ENCODE measurements at places on chromosomes 2 and 18. TPM values are rescaled to one million over a fixed set of nuclear protein-coding genes. Genes with fewer than 3 reads are reported as not detected.
A peak's percentile ranks its signal among the peaks of the same experiment; 100 is the strongest.

Gene IL36B
- not detected for total RNA-seq

Gene COLEC11
- total RNA-seq: not detected

Gene KCNG3
- total RNA-seq: not detected

Gene EIF2AK3
- total RNA-seq: 32.4 TPM

Gene SKA1
- 38.0 TPM for total RNA-seq

Gene GPR55
- 0.26 TPM for total RNA-seq

Gene PRSS56
- not detected for total RNA-seq

Gene MROH2A
- not detected for total RNA-seq

- DNase-seq: no peak
Measured at GRCh38 chr2:119739580-119740255, 20.0 kb upstream of the PTPN4 start.

- no peak for DNase-seq
Measured at GRCh38 chr18:73714466-73714865, 433.2 kb downstream of the FBXO15 start.

- no peak for DNase-seq
Measured at GRCh38 chr2:120701499-120701898, 34.2 kb upstream of the GLI2 start.

- DNase-seq: peak; percentile 29
Measured at GRCh38 chr2:60925994-60926740, 44.8 kb downstream of the REL start.

DNA sequence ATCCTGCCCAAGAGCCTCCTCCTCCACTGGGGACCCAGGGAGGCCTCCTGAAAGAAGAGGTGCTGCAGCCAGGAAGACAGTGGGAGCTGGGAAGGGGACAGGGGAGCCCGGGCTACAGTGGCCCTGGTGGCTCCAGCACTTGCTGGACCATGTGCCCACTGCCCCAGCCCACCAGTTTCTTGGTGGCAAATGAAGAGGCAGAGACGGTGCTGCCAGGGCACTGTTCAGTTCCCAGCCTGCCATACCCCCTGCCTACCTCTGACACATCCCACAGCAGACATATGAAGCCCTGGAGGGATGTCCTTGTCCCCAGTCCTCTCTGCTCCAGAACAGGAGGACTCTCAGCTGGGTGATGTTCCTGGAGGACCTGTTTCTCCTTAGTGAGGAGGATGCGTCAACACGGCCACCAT, 3.7 kb downstream of the RAMP1 start:
- peak; percentile 49 for DNase-seq

DNA sequence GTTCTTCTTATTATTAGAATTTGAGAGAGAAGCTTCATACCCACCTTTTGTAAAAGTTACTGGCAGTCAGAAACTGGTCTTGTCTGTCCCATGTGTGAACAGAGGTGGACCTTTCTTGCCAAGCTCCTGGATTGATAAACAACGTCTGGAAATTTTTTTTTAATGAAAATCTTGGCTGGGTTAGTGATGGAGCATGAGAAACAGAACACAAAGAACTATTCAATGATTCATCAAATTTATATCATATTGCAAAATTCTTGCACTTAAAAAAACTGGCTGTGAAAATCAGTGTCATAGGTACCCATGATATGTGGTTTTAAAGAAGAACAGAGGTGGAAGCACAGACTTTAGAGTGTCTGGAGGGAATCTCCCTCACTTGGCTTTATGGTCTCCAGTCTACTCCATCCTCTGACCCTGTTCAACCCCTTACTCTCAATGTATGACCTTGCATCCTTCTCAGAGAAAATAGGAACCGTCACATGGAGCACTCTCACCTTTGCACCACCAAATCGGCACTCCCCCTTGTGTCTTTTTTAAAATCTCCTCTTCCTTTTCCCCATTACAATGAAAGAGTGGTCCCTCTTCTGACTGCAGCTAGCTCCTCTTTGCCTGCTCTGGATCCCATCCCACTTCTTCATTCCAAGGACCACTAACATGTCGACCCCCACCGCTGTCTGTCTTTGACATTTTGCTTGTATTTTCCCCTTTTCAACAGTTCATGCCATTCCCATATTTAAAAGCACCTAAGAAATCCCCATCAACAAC, 58.2 kb downstream of the COPS8 start:
- no peak for DNase-seq

- no peak for DNase-seq
Measured at GRCh38 chr18:49446481-49446880, 14.0 kb downstream of the DYM start.

DNA sequence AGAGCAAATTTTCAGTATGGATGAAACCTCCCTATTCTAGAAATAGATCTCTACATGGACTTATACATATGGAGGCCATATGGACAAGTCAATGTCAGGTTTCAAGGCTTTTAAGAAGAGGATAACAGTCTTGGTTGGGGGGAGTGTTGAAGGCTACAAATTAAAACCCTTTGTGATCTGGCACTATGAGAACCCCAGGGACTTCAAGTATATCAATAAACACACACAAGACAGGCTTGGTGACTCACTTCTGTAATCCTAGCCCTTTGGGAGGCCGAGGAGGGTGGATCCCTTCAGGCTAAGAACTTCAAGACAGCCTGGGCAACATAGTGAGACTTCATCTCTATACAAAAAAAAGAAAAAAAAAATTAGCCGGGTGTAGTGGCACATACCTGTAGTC, 127.2 kb upstream of the SP5 start:
- DNase-seq: no peak

DNA sequence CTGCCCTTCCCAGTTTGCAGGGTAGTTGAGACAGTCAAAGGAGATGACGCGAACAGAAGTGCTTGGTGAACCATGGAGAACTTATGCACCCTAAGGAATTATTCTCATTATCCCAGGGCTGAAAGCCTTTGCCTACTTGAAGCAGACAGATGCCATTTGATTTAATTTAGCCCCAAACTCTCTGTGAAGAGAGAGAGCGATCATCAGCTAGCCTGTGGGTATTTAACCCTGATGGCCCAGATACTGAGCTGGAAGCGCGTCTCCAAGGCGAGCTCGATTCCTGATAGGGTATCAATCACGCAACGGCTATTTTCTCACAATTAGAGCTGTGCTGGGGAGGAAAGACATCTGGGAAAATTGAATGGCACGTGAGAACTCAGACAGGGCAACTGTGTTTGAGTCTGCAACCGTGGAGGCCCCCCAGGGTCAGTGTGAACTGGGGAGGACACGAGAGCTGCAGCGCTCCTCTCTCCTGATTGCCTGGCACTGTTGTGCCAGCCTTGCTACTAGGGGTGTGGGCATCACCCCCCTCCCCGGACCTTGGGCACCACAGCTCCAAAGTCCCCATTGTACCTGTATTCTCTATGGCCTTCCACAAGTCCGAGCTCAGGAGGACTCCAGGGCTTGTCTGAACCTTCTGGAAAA, 73.2 kb downstream of the CAPN13 start:
- DNase-seq: no peak

DNA sequence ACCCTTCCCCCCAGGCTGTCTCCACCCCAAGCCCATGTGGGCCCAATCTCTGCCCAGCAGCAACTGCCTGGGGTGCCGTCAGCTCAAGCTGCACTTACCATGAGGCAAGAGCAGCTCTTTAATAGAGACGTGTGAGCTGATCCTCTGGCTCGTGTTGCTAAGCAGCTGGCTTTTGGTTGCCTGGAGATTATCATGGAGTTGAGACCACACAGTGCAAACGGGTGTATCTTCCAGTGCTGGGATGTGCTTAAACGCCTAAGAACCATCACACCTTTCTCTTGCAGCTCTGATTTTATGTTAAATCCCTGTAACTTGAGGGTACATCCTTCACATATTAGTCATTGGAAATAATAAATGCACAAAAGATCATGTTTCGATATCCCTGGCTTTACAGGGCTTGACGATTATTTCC, 271.1 kb downstream of the PRKCE start:
- DNase-seq: no peak

GRCh38 chr2:3532941-3533340, 13.6 kb upstream of the ADI1 start:
- no peak for DNase-seq

- no peak for DNase-seq
Measured at GRCh38 chr2:241279413-241279812, 36.1 kb downstream of the HDLBP start.

- no peak for DNase-seq
Measured at GRCh38 chr2:147483911-147484310, 360.9 kb upstream of the ACVR2A start.

DNA sequence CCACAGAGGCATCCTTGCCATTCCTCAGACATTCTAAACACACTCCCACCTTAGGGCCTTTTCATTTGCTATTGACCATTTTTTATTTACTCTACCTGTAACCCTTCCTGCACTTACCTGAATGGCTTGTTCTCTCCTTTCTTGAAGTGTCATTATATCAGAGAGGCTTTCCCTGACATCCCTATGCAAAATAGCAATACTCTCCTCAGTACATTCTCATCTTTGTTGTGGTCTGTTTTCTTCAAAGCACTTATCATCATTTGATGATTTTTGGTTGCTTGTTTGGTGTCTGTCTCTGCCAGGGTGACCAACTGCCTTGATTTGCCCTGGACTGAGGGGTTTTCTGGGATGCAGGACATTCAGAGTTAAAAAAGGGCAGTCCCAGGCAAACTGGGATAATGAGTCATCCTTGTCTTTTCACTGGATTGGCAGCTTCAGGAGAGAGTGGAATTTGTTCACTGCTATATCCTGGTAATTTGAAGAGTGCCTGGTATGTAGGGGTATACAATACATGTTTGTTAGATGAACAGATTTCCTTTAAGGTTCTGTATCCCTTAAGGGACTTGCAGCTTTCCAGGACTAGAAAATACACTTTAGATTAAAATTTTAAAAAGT, 102.4 kb downstream of the BABAM2 start:
- no peak for DNase-seq

Data from natural killer cell treated with Interleukin-12 subunit alpha and Interleukin-12 subunit beta and Interleukin-15 and Interleukin-18, amount 100 ng/mL, for 72 hours (primary cell).